Activated T-cell treated with anti-CD3 and anti-CD28 coated beads for 1 hour (primary cell): ENCODE measurements at places on chromosomes 5 and 9.

- no peak for DNase-seq
Observed at GRCh38 chr5:177378884-177379883, 5.0 kb upstream of the SLC34A1 start.

- no peak for DNase-seq
Observed at GRCh38 chr5:154242442-154242841, 51.9 kb downstream of the GALNT10 start.

- no peak for DNase-seq
Observed at GRCh38 chr5:98041661-98042060, 731.8 kb upstream of the RGMB start.

DNA sequence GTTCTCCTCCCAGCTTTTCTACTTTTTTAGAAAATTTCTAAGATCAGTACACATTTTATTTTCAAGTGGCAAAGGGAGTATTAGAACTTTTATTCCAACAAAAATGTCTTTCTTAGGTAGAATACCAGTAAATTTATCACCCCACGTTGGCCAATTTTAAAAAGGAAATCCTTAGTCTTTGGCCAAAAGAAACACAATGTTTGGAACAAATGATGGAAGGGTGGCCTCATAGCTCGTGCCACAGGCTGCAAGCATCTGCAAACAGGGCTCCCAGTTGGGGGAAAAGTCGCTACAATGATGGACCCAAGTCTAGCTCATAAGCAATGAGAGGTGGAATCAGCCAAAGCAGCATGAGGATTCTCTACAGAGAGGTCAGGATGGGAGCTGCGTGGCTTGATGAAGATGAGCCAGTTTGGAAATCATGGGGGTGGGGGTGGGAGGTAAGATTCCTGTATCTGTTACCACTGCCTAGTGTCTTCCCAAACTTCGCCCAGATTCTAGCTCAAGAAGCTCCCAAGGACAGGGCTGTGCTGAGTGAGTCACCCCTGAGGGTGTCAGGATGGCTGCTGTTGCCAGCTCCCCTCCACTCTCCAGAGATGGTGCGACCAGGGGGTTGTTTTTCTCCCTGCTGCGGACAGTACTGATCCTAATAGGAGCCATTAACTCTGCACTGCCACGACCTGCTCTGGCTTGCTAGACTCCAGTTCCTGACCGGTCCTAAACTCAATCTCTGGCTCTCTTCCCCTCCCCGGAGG is 75.6 kb downstream of the DCP2 start:
- DNase-seq, result no peak

GRCh38 chr9:126499911-126500599 is 113.7 kb upstream of the LMX1B start:
- no peak for DNase-seq

GRCh38 chr9:4982721-4983482 is 2.2 kb upstream of the JAK2 start:
- no peak for DNase-seq

DNA sequence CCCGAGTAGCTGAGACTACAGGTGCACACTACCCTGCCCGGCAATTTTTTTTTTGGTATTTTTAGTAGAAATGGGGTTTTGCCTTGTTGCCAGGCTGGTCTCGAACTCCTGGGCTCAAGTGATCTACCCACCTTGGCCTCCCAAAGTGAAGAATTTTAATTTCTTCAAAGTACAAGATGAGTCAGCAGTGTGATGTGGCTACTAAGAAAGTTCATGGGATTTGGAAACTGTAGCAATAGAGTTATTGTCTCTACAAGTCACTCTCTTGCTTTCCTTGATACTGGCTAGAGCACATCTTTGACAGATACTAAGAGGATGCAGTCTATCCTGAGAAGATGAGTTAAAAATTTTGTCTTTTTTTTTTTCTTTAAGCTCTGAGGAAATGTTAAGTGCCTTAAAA is 1.6 kb downstream of the CREB3 start:
- DNase-seq, result no peak

DNA sequence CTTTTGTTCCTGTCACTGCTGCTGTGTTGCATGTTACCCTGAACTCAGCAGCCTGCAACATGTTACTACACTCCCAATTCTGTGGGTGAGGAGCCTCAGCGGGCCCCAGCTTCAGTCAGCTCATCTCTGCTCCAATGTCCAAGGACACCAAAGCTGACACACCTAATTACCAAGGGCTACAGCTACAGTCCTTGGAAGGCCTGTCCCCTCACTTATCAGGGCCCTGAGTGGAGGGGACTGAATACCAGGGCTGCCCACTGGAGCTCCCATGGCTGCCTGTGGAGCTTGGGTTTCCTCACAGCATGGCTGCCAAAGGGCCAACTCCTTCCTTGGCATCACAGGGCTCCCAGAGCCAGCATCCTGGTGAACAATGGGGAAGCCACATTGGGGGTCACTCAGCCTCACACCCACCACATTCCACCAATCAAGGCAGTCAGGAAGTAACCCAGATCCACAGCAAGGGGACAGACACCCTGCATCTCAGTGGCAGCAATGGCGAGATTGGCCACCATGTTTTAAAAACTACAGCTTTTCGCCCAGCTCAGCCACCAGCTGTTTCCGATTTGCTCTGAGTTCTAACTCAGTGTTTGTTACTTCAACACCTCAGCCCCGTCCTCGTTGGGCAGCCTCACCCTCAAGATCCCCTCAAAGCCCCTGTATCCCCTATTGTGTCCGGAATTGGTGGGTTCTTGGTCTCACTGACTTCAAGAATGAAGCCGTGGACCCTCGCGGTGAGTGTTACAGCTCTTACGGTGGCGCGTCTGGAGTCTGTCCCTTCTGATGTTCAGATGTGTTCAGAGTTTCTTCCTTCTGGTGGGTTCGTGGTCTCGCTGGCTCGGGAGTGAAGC is 18.9 kb downstream of the SEMA4D start:
- DNase-seq, result no peak

DNA sequence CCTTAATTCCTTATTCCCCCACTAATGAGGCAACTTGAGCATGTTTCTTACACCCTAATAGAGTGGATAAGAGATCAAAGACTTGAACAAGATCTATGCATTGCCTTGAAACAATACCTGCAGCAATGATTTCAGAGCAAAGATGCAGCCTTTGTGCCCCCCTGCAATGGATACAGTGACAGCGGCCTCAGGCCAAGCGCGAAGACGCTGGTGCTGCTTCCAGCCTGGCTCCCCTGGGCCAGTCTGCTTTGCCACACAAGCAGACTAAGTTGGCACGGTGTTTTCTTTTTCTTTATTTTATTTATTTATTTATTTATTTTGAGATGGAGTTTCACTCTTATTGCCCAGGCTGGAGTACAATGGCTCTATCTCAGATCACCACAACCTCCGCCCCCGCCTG is 179.8 kb upstream of the S1PR3 start:
- DNase-seq, result no peak

DNA sequence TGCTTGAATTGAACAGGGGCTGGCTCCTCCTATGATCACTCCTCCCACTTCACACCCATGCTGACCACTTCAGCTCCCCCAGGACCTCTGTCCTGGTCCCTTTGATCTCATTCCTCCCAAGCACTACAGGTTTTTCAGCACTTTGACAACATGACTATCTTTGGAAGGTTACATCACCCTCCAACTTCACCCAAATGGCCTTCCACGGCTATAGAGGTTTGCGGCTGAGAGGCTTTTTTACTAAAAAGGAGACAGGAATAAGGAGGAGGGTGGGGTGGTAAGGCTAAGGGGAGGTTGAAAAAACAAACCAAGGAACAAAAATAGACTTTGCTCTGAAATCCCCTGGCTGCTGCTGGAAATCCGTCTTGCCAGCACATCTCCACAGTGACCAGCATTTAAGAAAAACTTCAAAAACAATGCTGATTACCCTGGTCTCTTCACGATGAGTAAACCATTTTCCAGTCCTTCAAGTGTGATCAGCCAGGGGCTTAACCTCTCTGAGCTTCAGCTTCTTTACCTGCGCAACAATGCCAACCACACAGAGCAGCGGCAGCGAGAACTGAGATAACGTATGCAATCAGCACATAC is 102.7 kb downstream of the DPYSL3 start:
- DNase-seq, result no peak

GRCh38 chr5:60843386-60843935 is 608 bp downstream of the ELOVL7 start:
- DNase-seq, result no peak

DNA sequence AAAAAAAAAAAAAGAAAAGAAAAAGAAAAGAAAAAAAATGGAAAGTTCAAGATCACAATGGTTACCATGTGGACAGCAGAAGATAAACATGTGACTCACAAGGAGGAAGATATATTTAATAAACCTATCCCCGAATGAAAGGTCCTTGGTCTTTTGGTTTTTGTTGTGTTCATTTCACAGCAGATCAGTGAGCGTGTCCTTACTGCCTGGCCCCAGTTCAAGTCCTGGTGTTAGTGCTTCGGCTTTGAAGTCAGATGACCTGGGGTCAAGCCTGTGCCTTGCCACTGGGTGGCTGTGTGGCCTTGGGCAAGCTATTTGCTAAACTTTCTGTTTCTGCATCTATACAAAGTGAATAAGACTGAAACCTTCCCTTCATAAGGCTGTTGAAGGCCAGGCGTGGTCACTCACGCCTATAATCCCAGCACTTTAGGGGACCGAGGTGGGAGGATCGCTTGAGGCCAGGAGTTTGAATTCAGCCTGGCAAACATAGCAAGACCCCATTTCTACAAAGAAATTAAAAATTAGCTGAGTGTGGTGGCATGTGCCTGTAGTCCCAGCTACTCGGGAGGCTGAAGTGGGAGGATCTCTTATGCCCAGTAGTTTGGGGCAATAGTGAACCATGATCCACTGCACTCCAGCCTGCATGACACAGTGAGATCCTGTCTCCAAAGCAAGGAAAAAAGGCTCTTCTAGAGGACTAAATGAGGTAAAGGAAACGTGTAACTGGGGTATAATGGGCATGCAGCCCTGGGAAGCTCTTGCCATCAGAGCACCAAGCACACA is 94.5 kb upstream of the SPATA31D4 start:
- no peak for DNase-seq

GRCh38 chr5:50547303-50547702 is 106.2 kb upstream of the EMB start:
- no peak for DNase-seq

DNA sequence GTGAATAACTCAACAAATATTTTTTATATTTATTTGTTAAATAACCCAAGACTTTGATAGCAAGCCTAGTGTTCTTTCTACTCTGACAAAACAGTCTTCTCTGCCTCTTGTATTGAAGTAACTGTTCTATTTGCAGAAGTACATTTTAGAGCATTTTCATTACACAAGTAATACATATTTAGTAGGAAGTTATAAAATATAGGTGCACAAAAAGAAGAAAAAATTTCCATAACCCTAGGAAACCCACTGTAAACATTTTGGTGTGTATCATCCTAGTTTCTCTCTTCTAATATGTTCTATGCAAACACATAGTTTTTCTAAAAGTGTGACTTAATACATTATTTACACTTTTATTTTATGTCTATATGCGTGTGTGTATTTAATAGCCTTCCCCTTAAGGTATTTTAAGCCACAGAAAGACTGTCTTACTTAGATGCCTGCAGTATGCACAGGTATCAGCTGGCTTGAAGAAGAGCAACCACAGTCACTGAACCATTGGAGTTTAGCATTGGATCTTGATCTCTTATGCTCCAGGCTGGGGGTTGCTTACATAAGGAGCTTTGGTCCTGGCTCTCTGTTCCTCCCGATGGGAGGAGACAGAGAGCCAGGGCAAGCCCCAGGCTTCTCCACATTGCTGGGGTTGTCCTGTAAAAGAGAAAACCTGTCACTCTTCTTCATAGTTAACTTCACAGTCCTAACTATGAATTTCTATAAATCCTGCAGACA is 3.8 kb downstream of the SELENOP start:
- DNase-seq, result no peak

DNA sequence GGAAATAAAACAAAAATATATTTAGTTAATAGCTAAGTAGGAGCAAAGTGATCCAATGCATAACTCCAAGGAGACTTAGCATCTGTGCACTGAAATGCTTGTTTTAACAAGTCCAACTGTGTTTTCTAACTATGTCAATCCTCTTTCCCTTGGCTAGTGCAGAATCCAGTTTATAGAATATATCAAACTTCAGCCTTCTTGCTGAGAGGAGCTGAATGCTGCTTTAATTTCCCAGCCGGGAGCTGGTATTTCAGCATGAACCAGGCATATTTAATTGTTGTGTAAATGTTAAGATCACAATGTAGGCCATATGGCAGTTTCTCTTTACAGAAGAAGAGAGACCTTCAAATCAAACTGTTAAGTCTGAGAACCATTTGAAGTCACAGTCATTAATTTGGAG is 411.7 kb downstream of the HCN1 start:
- no peak for DNase-seq

GRCh38 chr5:74316064-74316603 is 324.4 kb downstream of the ENC1 start:
- DNase-seq, result no peak

DNA sequence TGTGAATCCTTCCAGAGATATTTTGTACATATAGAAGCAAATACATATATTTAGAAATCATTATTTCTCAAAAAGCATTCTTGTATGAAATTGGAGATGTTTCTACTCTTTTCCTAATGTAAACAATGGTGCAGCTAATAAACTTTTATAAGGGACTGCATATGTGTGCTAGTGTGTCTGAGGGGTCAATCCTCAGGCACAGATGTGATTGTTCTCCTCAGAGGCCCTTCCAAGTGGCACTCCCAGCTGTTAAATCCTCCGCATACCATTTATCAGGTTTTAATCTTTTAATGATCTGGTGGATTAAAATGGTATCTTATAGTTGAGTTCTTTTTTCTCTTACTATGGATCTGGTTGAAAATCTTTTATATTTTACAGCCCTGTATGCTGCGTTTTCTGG is 5.6 kb upstream of the OMD start:
- no peak for DNase-seq

- no peak for DNase-seq
Observed at GRCh38 chr9:85108229-85108628, 438.7 kb downstream of the NTRK2 start.

DNA sequence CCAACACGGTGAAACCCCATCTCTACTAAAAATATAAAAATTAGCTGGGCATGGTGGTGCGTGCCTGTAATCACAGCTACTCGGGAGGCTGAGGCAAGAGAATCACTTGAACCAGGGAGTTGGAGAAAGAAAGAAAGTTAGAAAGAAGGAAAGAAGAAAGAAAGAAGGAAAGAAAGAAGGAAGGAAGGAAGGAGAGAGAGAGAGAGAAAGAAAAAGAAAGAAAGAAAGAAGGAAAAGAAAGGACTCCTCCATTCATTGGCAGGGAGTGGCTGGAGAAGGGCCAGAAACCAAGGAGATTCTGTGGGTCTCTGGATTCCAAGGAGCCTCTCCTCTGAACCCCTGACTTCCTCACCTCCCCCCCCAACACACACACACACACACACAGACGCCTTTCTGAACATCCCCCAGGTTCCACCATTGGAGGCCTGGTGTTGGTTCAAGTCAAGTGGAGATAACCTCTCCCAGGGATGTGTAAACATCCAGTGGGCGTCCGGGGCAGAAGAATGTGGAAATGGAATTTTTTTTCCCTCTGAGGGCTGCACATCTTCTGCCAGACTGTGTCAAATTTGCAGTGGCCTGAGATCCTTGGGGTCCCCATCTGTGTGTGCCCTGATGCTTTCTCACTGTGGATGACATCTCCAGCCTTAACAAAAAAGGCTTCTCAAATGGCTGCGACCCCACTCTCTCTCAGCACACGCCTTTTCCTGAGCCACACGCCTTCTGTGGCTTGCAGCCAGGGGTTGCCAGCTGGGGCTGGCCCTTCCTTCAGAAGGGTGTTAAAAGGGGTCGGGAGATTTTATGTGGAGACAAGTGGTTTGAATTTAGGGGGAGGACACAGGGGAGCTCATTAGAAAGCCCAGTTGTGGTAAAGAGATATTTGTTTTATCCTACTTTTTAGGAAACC is 109.3 kb upstream of the HAND1 start:
- no peak for DNase-seq
